Left renal cortex interstitium (tissue), 4 donors: ENCODE measurements at places on chromosomes 3 and 15. TPM values are rescaled to one million over a fixed set of nuclear protein-coding genes. Genes with fewer than 3 reads are reported as not detected.

The CA12 gene
- polyA plus RNA-seq: 125 TPM

The HACD2 gene
- 47.1 TPM for polyA plus RNA-seq

The FANCD2 gene
- polyA plus RNA-seq: 16.2 TPM

The RASGRP1 gene
- polyA plus RNA-seq: 13.9 TPM

The SYNM gene
- polyA plus RNA-seq: 1.6 TPM

The SUMF1 gene
- polyA plus RNA-seq: 53.5 TPM

The DNAJA4 gene
- polyA plus RNA-seq: 31.3 TPM

The ECE2 gene
- polyA plus RNA-seq: 0.08 TPM

The DLEC1 gene
- polyA plus RNA-seq: 1.4 TPM

The SAMD7 gene
- polyA plus RNA-seq: not detected

The RTP1 gene
- polyA plus RNA-seq: not detected

The CISH gene
- polyA plus RNA-seq: 31.8 TPM

The ACKR4 gene
- polyA plus RNA-seq: 1.7 TPM

The CPEB1 gene
- 1.8 TPM for polyA plus RNA-seq

The FEZF2 gene
- not detected for polyA plus RNA-seq

The PEAK1 gene
- 35.6 TPM for polyA plus RNA-seq

The CCR5 gene
- 0.42 TPM for polyA plus RNA-seq

The NR1I2 gene
- 1.4 TPM for polyA plus RNA-seq

The FAH gene
- polyA plus RNA-seq: 39.9 TPM

The PDCD6IP gene
- 181 TPM for polyA plus RNA-seq

The LRTM1 gene
- not detected for polyA plus RNA-seq

The CMTM8 gene
- 10.2 TPM for polyA plus RNA-seq

The SCAMP2 gene
- 70.2 TPM for polyA plus RNA-seq
